ENCODE measurements at places on chromosomes 3 and 15.

DNA sequence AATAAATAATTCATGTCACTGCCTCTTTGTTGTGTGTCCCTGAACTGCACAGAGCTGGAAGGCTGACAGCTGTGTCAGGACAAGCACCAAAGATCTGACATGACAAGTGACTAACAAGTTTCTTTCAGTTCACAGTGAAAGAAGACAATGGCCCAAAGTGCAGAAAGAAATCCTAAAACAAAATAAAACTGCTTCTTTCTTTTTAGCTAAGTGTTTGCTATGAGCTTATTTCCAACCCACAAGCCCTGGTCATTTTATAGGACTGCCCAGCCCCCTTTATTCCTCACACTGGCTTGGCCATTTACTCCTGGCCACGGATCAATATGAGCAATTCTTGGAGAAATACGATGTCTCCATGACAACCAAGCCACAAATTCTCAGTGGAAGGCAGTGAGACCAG lies 238.5 kb downstream of the WDR72 start:
- no peak for DNase-seq

- DNase-seq, result no peak
Measured at GRCh38 chr3:159910991-159911663, 77.5 kb upstream of the IL12A start.

- no peak for DNase-seq
Measured at GRCh38 chr3:167930453-167930852, 165.3 kb downstream of the GOLIM4 start.

DNA sequence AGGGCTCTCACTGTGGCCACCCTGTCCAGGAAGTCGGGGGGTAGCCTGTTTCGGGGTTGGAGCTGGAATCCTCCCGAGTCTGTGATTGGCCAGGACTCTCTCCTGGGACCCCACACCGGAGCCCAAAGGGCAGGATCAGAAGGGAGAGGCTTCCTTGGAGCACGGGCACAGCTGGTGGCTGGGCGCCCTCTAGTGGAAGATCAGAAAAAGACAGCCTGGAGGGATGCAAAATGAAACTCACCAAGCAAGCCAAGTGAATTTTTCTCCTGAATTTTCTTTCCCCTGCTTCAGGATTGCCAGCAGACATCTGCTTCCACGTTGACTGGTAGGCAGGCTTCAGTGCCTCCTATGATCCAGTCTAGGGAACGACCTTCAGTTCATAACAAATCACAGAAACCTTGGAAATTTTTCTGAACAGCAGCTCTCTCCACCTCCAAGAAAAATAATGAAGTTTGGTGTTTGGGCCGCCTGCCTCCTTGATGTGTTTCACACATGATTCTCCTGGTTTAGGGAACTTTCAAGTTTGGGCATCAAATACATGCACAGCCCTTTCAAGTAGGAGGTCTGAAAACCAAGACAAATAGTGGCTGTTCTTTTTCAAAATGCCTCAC lies 224.6 kb downstream of the VPS13C start:
- DNase-seq, result peak; percentile 59

DNA sequence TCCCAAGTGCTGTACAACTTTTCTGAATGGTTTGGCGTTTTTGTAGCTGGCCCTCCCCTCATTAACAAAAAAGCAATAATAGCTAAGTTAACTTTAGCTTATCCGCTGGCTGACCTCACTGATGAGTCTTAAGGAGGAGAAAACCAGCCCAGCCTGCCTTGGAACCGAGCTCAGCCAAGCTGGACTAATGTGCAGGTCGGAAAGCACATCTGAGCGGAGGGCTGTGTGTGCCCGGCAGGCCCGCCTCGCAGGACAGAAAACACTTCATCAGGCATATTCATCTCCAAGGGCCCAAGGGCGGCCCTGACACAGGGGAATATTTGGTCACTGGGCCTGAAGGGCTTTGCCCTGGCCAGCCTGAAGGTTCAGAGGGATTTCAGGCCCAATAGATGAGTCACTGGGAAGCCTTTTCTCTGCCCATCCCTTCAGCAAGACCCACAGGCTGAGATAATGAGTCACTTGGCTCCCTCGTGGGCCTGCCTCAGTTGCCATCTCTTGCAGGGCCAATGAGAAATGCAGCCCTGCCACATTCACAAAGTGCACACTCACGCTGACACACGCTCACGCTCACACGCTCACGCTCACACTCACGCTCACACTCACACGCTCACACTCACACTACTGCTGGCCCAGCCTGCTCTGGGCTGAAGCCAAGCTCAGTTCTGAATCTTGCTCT lies 75.1 kb downstream of the SLC12A8 start:
- DNase-seq, result no peak

DNA sequence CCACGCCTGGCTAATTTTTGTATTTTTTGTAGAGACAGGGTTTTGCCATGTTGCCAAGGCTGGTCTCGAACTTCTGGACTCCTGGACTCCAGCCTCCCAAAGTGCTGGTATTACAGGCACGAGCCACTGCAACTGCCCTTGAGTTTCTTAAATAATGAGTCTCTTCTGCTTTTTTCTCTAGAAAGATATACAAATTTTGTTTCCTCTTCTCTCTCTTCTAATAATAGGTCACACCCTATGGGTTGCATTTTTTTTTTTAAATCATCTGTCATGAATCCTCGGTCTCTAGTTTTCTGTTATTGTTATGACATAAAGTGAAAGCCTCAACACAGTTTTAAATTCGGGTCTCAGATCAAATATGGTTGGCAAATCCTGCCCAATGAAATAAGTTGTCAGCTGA lies 111.2 kb downstream of the IL12A start:
- DNase-seq, result no peak

DNA sequence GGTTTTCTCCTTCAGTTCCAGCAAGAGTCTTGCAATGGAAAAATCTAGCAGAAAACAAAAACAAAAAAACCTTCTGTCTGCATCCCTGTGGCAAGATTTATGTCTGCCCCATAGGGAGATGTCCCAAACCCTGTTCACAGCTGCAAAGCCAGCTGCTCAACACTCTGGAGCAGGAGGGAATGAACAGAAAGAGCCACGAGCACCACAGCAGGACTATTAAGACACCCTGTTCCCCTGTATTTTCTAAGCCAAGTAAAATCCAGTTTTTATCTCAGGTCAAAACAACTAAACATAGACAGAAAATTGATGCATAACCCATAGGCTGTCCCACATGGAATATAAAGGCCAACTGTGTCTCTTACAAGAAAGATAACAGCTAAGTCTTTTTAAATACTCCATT lies 357.9 kb downstream of the LSAMP start:
- DNase-seq, result no peak

GRCh38 chr3:12268049-12268735 lies 20.7 kb upstream of the PPARG start:
- no peak for DNase-seq
